ENCODE measurements at places on chromosomes 3 and 15.

GRCh38 chr3:47247131-47248064, 35.2 kb downstream of the KIF9 start:
- DNase-seq: no peak

DNA sequence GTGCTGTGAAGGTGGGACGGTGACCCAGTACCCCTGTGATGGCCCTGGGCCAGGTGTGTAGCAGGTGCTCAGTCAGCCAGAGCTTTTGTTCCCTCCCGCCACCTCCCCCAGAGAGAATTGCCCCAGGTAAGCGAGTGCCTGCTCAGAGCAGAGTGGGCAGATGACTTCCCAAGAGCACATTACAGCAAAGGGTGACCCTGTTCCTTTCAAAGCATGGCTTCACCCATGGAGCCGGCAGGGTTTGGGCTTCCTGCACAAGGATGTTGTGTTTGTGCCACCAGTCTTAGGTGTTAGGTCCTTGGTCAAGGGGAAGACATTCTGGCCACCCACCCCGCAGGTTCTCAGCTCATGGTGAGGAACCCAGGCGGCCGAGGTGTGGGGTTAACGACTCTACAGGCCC, 30.7 kb downstream of the SLC6A6 start:
- no peak for DNase-seq

GRCh38 chr3:38566215-38566528, 70.0 kb downstream of the EXOG start:
- DNase-seq: no peak

GRCh38 chr3:22284559-22284958, 533.5 kb upstream of the ZNF385D start:
- no peak for DNase-seq

DNA sequence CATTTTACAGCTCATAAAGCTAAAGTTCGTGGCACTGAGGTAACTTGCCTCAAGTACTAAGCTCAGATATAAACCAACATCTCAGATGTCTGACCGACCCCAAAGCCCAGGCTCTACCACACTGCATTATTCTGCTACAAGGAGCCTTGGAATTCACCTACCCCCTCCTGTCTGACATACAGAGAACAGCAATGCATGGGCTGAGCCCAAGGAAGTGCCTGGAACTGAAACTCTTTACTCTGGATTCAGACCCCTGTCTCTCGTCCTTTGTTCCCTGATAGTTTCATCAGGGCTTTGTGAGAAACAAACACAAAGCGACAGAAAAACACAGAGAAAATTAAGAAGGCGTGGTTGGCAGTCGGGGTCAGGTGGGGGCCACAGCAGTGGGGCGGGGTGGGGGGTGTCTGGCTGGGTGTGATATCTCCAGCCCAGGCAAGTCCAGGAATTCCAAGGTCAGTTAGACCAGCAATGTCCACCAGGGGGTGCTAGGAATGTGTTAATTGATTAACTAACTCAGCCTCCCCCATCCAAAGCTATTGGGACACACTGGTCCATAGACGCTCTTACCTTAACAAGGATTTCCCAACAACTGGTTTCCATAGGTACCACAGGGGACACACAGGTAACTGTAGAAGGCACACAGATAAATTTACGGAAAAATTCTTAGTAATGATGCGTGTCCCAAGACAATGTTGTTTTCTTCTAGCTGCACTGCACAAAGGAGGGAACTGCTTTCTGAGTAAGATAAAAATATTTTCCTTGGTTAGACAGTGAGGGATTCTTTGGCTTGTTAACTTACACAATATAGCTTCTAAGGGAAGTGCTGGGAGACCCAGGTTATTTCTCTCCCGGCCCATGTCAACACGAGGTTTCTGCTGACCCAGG, 18.8 kb upstream of the SSUH2 start:
- no peak for DNase-seq

DNA sequence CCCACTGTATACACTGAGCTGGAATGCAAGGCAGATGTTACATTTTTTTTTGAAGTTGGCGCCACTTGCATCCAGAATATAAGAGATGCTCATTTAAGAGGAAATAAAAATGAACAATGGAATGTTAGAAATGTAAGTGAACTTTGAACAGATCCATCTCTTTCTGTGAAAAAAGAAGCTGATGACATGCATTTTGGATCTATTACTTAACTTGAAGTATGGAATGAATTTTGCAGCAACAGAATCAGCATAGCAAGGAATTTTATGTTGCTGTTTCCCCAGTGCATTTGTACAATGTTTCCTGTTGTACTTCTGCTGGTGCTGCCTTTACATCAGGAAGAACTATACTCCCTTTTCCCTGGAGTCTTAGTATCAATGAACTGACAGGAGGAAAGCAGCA, 178.2 kb downstream of the LSAMP start:
- DNase-seq: no peak

GRCh38 chr3:25781758-25782594, 1.3 kb downstream of the NGLY1 start:
- DNase-seq: no peak

GRCh38 chr15:36370731-36371112, 208.7 kb upstream of the CDIN1 start:
- DNase-seq: no peak

DNA sequence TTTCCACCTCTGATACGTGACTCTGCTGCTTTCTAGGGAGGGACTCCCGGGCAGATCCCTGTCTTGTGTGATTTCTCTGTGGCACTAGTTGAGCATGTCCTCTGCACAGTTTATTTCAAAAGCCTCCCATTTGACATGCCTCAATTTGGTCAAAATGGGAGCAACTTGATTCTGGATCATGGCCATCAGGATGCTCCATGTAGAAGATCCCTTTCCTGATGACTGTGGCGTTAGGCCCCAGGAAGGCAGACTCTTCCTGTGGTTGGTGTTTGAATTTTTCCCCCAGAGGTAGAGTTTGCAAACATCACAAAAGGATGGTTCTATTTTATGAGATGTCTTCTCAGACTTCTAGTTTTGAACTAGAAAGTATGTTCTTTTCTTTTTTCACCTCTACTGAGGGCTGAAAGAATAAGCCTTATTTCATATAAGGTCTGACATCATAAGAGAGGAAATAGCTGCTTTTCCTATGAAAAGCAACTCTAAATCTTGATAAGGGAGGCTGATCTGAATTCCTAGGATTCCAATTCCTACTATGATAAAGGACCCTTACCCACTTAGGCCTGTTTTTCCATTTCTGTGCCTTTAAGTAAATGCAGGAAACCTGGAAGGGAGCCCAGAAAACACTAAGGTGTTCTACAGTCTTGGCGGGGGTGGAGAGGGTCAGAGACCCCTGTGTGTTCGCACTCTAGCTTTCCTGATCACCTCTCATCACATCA, 243.8 kb upstream of the CHRM5 start:
- no peak for DNase-seq

- no peak for DNase-seq
Observed at GRCh38 chr3:126293370-126294082, 63.7 kb downstream of the KLF15 start.

DNA sequence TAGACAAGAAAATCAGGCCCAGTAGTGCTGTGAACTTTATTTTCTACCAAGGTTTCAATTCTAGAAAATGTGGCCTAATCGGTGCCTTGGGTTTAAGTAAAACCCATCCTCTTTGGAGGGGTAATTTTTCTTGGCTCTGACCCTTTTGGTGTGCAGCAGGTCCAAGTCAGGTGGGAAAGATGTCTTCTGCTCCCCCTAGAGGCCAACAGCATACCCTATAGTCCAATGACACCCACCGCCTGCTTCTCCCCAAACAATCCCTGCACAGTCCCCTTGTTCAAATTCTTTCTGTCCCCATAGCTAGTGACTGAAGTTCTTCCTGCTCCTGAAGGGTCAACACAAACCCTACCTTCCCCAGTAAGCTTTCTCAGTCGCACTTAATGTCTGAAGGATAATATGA, 261.8 kb upstream of the GOLGA6L4 start:
- DNase-seq: no peak

DNA sequence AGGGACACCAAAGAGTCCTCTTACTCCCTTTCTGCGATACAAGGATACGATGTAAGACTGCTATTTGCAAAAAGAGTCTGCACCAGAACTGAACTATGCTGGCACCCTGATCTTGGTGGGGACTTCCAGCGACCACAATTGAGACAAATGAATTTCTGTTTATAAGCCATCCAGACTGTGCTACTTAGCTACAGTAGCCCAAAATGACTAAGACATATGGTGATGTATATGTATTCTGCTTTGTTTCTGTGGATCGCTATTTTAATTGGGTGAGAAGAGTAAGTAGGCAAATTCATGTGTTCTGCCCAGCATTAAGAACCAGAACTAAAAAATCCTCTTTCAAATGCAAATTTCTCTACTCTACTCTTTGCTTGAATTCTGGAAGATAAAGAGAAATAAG, 720.9 kb downstream of the DIPK2A start:
- DNase-seq: no peak

DNA sequence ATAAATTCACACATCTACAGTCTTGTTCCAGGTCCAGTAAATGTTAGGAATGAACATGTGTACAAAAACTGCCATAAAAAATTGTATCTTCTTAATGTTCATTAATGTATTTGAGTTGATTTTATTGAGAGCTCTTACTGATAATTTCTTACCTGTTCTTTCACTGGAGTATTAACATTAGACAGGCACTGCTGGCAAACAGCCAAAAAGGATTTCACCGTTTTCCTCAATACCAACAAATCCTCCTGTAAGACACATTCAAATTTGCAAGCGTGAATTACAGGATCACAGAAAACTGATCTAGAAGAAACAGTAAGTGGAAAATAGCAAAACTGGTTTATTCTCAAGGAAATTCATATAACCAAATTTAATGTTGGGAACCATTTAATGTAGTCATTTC, 127.4 kb downstream of the PCCB start:
- DNase-seq: no peak

DNA sequence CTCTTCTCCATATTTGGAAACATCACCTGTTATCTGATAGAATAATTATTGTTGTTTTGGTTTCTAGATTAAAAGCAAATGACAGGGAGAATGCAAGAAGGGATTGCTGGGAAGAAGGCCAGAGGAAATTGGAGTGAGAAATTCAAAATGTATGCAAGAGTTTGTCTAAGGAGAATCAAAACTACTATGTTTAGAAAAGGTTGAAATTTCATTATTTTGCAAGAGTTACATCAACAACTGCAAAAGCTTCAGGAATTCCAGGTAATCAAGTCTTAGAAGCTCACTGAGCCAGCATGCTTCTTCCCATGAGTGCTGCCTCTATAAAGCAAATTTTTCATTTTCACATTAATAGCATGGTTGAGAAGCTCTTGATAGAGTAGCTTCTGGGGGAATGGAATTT, 177.2 kb upstream of the GBE1 start:
- DNase-seq: no peak

GRCh38 chr15:77853008-77853328, 220.3 kb upstream of the LINGO1 start:
- no peak for DNase-seq

GRCh38 chr3:58384381-58385090, 49.1 kb downstream of the PDHB start:
- no peak for DNase-seq

DNA sequence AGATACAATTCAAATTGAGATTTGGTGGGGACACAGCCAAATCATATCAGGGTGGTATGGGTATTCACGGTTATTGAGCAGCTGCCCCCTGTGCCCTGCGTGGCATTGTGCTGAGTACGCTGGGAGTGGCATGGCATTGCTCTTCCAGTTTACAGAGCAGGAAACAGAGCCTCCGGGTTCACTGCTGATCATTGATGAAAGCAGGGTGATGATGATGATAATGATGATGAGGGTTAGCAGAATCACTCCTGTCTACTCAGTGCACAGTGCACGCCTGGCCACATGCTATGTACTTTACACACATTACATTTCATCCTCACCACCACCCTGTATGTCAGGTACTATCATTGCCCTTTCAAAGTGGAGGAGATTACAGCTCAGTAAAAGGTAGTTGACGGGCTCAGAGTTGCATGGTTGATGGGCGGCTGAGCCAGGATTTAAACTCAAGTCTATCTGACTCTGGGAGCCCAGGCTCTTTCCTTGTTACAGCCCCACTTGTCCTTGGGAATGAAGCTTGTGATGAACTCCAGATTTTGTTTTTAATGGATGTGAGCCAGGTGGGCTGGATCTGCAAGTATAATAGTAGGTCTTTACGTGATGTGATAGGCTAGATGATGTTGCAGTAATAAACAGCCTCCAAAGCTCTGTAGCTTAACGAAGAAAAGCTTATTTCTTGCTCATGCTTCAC, 87.6 kb upstream of the MYZAP start:
- DNase-seq: no peak

DNA sequence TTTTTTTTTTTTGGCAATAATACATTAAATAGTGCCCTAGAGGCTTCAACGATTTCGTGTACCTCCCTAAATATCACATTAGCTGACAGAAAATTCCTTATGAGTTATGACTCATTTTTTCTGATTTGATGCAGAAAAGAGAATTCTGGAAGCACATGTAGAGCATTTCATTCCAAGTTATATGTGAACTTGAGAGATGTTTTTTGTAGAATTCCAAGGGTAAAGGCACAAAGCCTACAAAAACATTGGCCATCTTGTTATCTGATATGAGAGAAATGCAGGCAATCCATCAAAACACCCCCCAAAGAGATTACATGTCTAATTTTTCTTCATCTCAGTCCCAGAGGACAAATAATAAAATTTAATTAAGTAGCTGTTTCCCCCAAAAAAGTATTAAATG, 6.7 kb upstream of the PFN2 start:
- no peak for DNase-seq

DNA sequence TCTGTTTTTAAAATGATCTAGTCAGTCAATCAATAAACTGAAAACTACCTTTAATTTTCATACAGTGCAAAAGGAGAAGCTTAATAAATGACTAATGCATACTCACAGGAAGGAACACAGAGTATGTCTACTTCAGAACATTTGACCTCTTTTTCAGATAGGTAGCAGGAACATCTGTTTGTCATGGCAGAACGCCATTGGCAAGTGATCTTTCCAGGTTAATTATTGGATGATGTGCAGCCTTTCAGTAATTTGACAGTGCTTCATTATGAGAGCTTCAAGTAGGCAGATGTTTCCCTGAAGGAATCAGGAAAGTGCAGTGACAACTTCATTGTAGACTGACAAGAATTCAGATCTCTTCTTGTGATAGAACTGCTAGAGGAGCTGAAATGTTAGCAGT, 325.0 kb downstream of the OTOL1 start:
- no peak for DNase-seq
